ENCODE measurements at places on chromosomes 5 and 9.

DNA sequence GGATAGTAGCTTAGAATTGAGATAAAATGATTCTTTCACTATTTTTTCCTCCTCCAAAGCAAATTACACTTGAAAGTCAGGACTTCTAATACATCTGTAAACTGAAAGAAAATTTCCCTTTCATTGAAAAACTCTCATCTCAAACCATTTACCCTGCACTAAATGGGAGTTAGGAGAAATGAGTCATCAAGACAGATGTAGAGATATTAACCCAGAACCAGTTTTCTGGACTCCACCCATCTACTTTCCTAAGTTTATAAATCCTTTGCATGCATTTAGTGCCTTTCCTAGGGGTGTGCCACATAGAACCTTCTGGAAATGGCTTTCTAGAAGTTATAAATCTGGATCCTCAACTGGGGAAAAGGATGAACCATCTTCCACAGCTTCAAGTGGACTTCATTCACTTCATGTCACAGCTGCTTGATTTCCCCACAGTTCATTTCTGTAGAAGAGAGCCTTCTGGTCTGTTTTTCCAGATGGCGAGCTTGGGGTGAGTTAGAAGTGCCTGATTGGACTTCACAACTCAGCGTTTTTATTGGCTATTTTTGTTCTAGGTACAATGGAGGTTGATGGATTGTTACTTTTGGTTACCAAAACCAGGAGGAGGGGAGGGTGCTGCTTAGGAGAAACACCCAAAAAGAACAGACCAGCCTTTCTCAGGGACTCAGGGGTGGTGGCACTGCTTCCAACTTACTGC, 72.5 kb upstream of the GPR151 start:
- DNase-seq: no peak

DNA sequence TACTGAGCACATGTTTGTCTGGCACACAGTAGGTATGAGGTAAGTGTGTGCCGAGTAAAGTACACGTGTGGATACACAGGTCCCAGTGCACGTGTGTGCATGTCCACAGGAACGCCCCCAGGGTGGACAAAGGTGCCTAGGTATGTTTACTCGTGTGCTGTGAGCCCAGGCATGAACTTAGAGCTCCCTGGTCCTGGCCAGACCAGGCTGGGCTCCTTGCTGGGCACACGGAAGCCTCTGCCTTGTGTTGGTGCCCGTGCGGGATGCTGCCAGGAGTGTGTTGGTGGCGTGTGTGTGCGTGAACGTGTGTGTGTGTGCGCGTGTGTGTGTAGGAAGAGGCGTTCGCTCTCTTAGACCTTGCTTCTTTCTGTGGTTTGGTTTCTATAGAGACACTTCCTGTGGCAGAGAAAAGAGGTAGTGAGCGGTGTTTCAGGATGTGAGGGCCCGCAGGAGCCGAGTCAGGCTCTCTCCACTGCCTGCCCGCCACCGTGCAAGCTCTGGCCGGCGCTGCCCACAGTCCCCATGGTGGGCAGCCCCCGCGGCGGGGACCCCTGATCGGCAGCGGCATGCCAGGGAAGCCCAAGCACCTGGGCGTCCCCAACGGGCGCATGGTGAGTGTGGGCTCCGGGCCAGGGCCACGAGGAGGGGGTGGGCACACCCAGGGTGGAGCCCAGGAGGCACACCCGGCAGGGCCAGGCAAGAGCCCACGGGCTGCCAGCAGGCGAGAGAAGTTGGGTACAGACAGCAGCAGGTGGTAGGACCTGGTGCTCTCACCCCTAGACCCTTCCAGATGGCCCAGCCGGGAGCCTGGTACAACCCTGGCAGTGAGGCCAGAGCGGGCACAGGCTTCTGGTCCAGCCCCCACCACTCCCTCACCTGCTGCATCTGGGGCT, at the start of gene RGS14:
RGS14 (plus strand) TSS at position 466 of the 893 bp plus-strand sequence; CDS start at position 567, 101 bp downstream.
- DNase-seq: peak; percentile 22

DNA sequence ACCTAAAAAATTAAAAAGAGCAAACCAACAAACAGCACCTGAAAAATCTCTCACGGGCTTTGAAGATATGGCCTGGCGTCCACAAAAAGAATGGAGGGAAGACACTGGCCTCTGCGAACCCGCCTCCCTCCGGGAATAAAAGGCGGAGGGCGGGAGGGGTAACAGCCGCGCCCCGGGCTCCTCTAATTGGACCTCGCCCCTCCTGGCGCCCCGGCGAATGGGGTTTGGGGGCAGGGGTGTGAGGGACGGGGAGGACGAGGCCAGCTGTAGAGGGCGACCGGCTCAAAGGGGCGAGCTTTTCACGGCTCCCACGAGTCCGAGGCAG, 753 bp downstream of the FANCC start:
- DNase-seq: no peak

DNA sequence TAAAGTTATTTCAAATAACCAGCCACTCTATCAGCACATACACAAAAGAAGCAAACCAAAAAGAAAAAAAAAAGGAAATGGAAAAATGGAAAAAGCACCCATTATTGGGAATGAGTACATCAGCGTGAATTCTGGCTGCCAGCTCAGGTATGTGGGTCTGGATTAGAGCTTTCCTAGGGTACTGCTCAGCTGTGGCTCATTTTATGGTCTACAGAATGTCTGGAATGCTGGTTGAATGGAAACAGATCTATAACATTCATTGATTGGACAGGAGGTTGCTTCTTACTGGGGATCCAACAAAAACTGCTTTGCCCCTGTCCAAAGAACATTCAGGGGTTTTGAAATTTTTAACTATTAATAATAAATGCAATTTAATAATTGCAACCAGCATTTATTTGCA, 3.9 kb upstream of the CAST start:
- DNase-seq: no peak

- DNase-seq: peak; percentile 78
These were observed at the start of gene CCDC112 for GRCh38 chr5:115296124-115297022. CCDC112 (minus strand) TSS chr5:115296654; CDS start chr5:115296543, 111 bp downstream.

GRCh38 chr9:120845255-120845654, 2.5 kb upstream of the PSMD5 start:
- no peak for DNase-seq

- DNase-seq: no peak
These were observed 36.8 kb downstream of the SAXO1 start for GRCh38 chr9:18996211-18996610.

- no peak for DNase-seq
These were observed 2.7 kb upstream of the LHX2 start for GRCh38 chr9:124008694-124009530.

DNA sequence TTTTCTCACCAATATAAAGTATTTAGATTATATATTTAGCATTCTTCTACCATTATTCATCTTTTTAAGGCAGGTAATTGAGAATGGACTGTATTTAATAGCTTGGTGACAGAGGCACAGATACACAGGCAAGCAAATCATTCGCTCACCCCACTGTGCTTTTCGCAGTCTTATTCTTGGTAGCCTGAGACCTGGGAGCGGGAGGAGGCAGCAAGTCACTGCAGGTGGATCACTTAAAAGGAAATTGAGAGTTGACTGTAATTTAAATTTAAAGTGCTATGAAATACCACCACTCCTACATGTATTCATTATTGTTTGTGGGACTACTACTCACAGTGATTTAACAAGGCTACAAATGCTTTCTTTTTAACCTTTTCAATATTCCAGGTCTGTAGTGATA, 9.7 kb downstream of the RICTOR start:
- DNase-seq: no peak

DNA sequence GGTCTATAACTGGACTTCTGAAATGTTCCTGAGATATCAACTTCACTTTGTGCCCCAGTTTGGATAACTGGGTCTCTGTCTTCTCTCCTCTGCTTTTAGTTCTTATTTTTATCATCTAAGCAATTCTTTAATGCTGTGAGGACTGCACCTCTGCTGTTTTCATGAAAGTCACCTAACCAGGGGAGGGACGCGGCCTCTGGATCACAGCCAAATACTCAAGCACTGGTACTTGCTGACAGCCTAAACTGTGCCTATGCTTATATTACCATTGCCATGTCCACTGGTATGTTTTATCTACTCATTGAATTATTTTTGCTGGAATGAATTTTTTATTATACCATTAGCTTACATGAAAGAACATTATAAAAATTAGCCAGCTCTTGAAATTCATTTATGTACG, 674.0 kb downstream of the DMRTA1 start:
- DNase-seq: no peak

DNA sequence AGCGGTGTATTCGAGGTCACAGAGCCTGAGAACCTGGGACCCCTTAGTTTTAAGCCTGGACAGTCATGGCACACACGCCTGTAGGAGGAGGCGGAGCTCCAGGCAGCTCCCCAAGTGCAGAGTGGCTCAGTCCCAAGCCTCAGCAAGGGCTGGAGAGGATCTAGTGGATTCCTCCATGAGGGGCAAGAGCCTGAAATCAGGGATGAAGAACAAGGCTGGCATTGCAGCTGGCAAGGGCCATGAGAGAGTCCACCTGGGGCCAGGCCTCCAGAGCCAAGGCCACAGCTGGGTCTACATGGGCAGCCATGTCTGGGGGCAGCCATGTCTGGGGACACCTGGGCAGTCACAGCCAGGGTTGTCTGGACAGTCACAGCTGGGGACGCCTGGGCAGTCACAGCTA, 21.9 kb downstream of the ADAMTSL2 start:
- DNase-seq: no peak

- DNase-seq: no peak
These were observed 96.8 kb upstream of the NREP start for GRCh38 chr5:111853748-111854147.

All from amygdala (tissue), 56 donors.